ENCODE measurements at places on chromosomes 4 and X. TPM values are rescaled to one million over a fixed set of nuclear protein-coding genes. Genes with fewer than 3 reads are reported as not detected.

Gene PNMA6F
- total RNA-seq = 0.13 TPM

Gene NALF2
- total RNA-seq = 13.1 TPM

DNA sequence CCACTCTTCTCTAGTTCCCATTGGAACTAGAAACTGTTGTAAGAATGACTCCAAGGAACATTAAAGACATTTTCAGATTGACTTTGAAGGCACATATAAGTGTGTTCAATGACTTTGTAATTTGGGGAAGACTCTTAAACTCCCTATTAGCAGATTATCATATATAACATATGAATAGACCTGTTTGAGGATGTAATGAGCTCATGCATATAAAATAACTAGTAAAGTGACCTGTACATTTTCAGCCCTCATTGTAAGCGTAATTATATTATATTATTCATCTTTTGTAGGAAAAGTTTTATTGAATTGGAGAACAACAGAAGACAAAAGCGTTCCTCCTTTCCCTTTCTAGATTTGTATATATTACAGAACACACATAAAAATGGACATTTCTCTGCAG lies 455.1 kb downstream of the IL1RAPL1 start:
- no peak overlapping the region for H3K27ac ChIP-seq
- DNase-seq = no peak
- no peaks in the 10 kb centered on the region for H3K27me3 ChIP-seq
- H3K36me3 ChIP-seq = no peaks in the 10 kb centered on the region
- peaks cover 3% of the 10 kb centered on the region for H3K4me1 ChIP-seq
- H3K4me3 ChIP-seq = no peak overlapping the region

GRCh38 chr4:104424475-104424941 lies 70.2 kb downstream of the CXXC4 start:
- H3K4me1 ChIP-seq = peaks cover 34% of the 10 kb centered on the region
- 0 out of 2 replicates have a peak overlapping the region, but pooled peaks have one; percentile 64 for H3K27ac ChIP-seq
- no peak for DNase-seq
- H3K36me3 ChIP-seq = peaks cover 14% of the 10 kb centered on the region

Gene FAM47E
- total RNA-seq = 1.4 TPM

Gene SUPT20HL1
- total RNA-seq = not detected

GRCh38 chr4:186852964-186853391 lies 129.3 kb upstream of the FAT1 start:
- no peak overlapping the region for H3K27ac ChIP-seq
- no peak for DNase-seq
- peaks cover 5% of the 10 kb centered on the region for H3K4me1 ChIP-seq
- H3K36me3 ChIP-seq = peaks cover 15% of the 10 kb centered on the region
- H3K27me3 ChIP-seq = no peaks in the 10 kb centered on the region

DNA sequence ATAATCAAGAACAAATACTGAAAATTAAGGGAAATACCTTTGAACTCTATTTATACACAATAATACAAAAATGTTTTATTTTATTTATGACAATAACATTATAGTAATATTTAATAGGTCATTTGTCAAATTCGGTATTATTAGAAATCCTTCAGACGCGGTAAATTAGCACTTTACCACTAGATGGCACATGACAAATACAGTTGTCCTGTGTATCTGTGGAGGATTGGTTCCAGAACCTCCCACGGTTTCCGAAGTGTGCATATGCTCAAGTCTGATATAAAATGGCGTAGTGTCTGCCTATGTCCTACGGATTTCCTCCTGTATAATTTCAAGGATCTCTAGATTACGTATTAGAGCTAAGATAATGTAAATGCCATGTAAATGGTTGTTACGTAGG lies 8.1 kb upstream of the LINC00632 start:
- H3K27ac ChIP-seq = no peak overlapping the region
- DNase-seq = no peak
- H3K36me3 ChIP-seq = no peaks in the 10 kb centered on the region
- no peak overlapping the region for H3K4me3 ChIP-seq
- peaks cover 7% of the 10 kb centered on the region for H3K27me3 ChIP-seq
- H3K4me1 ChIP-seq = no peaks in the 10 kb centered on the region

DNA sequence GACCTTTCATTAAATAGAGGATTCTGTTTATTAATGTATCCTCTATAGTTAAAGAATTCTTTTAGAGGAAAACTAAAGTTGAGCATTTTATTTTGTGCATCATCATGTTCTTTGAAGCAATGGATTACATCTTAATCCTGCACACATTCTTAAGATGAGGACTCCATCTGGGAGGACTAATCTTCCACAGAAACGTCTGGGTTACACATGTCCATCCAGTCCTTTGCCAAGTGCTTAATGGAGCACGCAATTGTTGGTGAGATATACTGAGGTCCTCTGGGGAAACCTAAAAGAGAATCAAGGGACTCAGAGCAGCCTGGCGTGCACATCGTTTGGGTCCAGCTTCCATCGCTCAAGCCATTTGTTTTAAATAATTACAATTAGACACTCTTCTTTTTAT lies 115.1 kb upstream of the SFRP2 start:
- no peak for DNase-seq
- H3K4me1 ChIP-seq = peaks cover 15% of the 10 kb centered on the region
- H3K27ac ChIP-seq = no peak overlapping the region
- no peaks in the 10 kb centered on the region for H3K27me3 ChIP-seq

Gene GABRQ
- 8.6 TPM for total RNA-seq

Gene PABPC1L2B
- 1.7 TPM for total RNA-seq

- peak within 1 kb of the TSS; percentile 83 for H3K4me3 ChIP-seq
- H3K27me3 ChIP-seq = peaks cover 97% of the 10 kb centered on the region
- no peak within 1 kb of the TSS for H3K27ac ChIP-seq
- DNase-seq = no peak
Observed at GRCh38 chr4:13543839-13544605, at the start of gene NKX3-2. Gene NKX3-2 (minus strand): TSS chr4:13544508. CDS start chr4:13544414, 94 bp downstream.

Gene NLRP2B
- total RNA-seq = not detected

- no peak overlapping the region for H3K4me3 ChIP-seq
- peaks cover 13% of the 10 kb centered on the region for H3K4me1 ChIP-seq
- no peak overlapping the region for H3K27ac ChIP-seq
Observed at GRCh38 chr4:8665406-8666360, 73.1 kb downstream of the CPZ start.

GRCh38 chr4:188911199-188911598 lies 772.0 kb downstream of the TRIML1 start:
- H3K27me3 ChIP-seq = no peaks in the 10 kb centered on the region
- DNase-seq = no peak
- no peak overlapping the region for H3K4me3 ChIP-seq
- H3K4me1 ChIP-seq = no peaks in the 10 kb centered on the region
- H3K27ac ChIP-seq = no peak overlapping the region
- peaks cover 32% of the 10 kb centered on the region for H3K36me3 ChIP-seq

- H3K27ac ChIP-seq = no peak overlapping the region
- no peaks in the 10 kb centered on the region for H3K36me3 ChIP-seq
- H3K4me1 ChIP-seq = peaks cover 8% of the 10 kb centered on the region
- no peak for DNase-seq
- H3K4me3 ChIP-seq = no peak overlapping the region
Observed at GRCh38 chrX:40530509-40530908, 50.3 kb upstream of the ATP6AP2 start.

GRCh38 chr4:149269835-149270234 lies 545.8 kb downstream of the IQCM start:
- DNase-seq = no peak
- no peaks in the 10 kb centered on the region for H3K4me1 ChIP-seq
- no peaks in the 10 kb centered on the region for H3K27me3 ChIP-seq
- no peak overlapping the region for H3K27ac ChIP-seq
- H3K4me3 ChIP-seq = no peak overlapping the region

- no peak overlapping the region for H3K27ac ChIP-seq
- H3K4me3 ChIP-seq = no peak overlapping the region
- H3K4me1 ChIP-seq = peaks cover 11% of the 10 kb centered on the region
- peaks cover 5% of the 10 kb centered on the region for H3K27me3 ChIP-seq
- no peaks in the 10 kb centered on the region for H3K36me3 ChIP-seq
Observed at GRCh38 chr4:183873409-183874185, 31.5 kb upstream of the STOX2 start.

DNA sequence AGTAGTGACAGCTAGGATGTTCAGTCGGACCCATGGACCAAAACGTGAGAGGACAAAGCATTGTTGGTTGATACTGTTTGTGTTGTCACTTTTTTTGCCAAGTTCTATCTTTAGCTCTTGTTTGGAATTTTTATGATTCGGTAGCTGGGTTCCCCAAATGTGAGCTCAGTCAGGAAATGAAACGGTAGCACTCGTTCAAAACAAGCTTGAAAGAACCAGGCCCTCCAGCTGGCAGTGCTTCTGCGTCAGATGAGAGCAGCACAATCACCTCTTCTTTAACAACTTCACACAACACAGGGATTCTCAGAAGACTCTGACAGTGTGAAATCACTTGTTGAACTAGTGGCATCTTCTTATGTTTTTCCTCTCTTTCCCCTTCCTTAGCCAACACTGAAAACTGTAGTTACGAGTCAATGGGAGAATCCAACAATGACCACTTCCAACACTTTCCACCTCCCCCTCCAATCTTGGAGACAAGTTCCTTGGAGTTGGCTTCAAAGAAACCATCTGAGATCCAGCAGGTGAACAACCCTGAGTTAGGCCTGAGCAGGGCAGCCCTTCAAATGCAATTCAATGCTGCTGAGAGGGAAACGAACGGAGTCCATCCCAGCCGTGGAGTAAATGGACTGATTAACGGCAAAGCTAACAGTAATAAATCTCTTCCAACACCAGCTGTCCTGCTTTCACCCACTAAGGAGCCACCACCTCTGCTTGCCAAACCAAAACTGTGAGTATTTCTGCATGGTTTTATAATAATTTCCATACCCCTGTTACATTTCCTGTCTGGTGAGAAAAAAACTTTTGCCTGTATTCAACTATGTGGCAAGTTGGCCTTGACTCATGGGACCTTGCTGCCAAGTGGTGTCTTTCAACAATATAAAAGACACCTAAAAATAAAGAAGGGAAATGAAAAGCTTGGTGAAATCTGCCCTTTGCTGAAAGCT lies 214.6 kb downstream of the PALLD start:
- peaks cover 12% of the 10 kb centered on the region for H3K4me1 ChIP-seq
- H3K27me3 ChIP-seq = peaks cover 6% of the 10 kb centered on the region
- H3K4me3 ChIP-seq = no peak overlapping the region

DNA sequence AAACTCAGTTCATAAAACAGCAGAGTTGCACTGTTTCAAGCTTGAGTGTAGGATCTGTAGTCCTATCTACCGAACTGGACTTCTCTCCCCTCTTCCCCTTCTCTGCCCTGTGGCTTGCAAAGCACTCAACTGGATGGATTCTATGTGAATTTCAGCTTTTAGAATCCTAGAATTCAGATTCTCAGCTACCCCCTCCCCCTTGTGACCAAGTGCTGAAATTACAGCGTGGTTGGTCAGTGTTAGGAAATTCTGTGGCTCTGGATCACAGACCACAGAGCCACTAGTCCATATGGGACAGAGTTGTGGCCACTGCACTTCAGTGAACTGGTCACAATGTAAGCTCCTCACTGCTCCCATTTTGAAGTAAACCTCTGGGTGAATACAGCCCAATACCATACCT lies 64.6 kb upstream of the TRPC5 start:
- DNase-seq = peak; percentile 20
- H3K4me3 ChIP-seq = no peak overlapping the region
- no peak overlapping the region for H3K27ac ChIP-seq
- H3K36me3 ChIP-seq = no peaks in the 10 kb centered on the region
